ENCODE measurements at places on chromosomes 5 and 9.

- DNase-seq, result no peak
Observed at GRCh38 chr5:58370606-58371005, 89.3 kb downstream of the PLK2 start.

DNA sequence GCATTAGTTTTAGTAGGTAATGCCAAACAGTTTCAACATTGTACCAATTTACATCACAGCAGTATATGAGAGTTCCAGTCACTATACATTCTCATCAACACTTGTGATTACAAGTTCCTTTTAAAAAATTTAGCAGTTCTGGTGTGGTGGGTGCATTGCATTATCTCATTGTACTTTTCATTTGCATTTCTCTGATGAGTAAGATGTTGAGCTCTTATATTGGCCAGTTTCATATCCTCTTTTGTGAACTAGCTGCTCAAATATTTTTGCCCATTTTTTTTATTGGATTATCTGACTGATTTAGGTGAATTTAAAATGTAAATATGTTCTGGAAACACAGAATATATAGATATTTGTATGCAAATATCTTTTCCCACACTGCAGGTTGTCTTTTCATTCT is 160.9 kb upstream of the NR3C1 start:
- no peak for DNase-seq

GRCh38 chr9:97808415-97808814 is 44.6 kb upstream of the FOXE1 start:
- DNase-seq, result no peak

DNA sequence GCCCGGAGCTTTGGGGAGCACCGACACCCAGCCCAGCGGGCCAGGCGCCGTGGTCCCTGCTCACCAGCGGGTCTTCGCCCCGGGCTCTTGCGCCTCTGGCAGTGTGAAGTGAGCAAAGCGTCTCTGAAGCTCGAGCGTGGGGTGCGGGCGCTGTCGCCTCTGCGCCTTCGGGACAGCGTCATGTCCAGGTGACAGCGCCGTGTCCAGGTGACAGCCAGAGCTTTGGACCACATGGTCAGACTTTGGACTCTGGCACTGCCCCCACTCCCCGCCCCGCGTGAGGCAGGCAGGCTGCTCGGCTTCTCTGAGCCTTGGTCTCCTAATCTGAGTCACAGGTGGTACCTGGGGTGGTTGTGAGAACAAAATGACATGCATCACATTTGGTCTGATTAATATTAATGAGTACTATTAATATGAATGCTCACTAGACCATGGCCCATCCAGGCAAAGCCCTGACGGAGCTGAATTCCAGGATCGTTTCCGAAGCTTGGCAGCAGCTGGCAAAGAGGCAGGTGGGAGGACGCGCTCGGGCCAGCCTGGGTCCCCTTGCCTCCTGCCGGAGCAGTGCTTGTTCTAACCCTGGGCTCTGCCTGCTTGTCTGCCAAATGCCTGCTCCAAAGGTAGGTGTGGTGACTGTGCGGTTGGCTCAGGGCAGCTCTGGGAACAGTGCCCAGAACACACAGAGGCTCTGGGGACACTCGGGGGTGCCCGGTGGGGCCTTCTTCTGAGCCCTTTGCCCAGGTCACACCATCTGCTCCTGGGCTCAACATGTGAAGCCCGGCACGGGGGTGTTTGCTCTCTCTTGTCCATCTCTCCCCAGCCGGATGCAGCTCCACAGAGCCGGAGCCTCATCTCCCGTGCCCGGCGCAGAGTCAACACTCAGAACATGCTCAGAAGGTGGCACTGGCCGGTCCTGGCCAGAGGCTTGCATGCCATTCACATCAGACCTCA is 157.1 kb downstream of the OLFM1 start:
- DNase-seq, result peak; percentile 3

- no peak for DNase-seq
Observed at GRCh38 chr5:165187815-165188214, 1682.4 kb downstream of the MAT2B start.

- no peak for DNase-seq
Observed at GRCh38 chr5:37730896-37731455, 108.9 kb downstream of the GDNF start.

Measured in BE2C (cell line).